ENCODE measurements at places on chromosomes 5 and 9. TPM values are rescaled to one million over a fixed set of nuclear protein-coding genes. Genes with fewer than 3 reads are reported as not detected.
A peak's percentile ranks its signal among the peaks of the same experiment; 100 is the strongest.

The PCDHB11 gene
- polyA plus RNA-seq = 4.0 TPM

The TRAF1 gene
- polyA plus RNA-seq = 8.1 TPM

The HMMR gene
- 18.3 TPM for polyA plus RNA-seq

The C9orf50 gene
- polyA plus RNA-seq = 1.4 TPM

The AGXT2 gene
- polyA plus RNA-seq = 28.1 TPM

DNA sequence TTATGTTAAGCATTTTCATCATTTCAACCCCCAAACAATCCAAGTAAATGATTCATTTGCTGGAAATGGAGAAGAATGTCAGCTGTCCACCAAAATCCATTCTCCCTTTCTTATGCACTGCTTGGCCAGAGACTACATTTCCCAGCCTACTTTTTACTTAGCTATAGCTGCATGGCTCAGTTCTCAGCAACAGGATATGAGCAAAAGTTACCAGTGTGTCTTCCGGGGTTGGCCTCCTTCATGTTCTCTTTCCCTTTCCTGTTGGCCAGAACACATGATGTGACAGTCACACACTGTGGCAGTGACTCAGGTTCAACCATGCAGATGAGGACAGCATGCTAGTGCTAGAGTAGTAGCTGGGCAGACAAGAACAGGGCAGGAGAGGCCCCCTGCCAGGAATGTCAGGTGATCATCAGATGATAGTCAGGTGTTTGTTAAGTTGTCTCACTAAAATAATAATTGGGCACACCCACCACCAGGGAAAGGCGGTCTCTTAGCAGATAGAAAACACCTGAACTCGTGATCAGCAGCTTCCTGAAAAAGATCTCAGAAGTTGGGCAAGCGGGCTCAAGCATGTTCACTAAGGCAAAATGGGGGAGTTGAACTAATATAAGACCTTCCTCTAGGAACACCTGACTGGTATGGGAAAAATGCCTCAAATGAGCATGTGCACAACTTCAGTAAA lies 12.2 kb downstream of the GPR150 start:
- no peak for DNase-seq

GRCh38 chr5:61379677-61380076 lies 47.6 kb downstream of the ZSWIM6 start:
- DNase-seq = no peak

GRCh38 chr5:113807427-113807991 lies 294.0 kb downstream of the YTHDC2 start:
- peak; percentile 26 for DNase-seq

- DNase-seq = no peak
These were observed 12.1 kb upstream of the SMAD5 start for GRCh38 chr5:136120529-136120928.

DNA sequence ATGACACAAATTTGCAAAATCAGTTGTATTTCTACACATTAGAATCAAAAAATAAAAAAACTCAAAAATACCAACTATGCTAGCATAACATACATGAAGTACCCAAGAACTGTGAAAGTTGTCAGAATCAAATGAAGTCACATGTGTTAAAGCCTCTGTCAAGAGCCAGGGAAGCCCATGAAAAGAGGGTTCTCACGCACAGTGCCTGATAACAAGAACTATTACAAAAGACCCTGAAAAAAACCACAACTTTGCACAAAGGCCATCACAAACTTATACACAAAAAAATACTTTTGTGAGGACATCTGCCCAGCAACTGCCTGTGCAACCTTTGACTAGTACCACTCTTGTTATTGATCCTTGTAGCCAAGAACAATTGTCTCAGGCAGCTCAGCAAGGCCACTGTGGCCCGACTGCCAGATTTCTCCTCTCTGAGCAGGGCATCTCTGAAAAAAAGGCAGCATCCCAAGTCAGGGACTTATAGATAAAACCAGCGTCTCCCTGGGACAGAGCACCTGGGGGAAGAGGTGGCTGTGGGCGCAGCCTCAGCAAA lies 28.9 kb upstream of the HNRNPA0 start:
- no peak for DNase-seq

DNA sequence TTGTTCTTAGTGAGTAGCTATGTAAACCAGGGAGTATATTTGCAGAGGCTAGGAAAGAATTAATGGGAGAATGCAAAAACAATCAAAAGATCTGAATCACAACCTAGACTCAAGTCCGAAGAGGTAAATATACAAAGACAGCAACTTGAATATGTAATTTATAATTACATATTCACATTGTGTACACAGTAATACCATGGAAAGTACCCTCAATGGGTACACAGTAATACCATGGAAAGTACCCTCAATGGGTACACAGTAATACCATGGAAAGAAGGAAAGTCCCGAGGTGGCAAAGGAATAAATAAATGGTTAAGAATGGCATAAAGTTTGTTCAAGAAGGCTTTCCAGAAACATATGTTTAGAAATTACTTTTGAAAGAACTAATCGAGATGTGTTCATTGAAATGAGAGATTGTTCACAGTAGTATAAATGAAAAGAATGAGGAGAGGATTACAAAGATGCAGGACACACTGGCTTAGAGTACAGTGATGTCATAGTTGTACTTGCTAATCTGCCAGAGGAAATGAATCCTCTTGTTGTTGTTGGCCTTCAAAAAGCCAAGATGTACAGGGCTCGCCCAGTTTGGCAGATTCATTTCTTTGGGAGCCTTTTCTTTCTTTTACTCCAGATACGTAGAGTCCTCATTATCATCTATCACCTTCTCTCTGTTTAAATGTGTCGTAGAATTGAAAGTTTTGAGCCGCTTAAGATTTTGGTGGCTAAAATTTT lies 116.0 kb downstream of the UNC13B start:
- DNase-seq = no peak

GRCh38 chr9:114278881-114279570 lies 43.9 kb upstream of the ORM1 start:
- DNase-seq = no peak

GRCh38 chr5:155485386-155485785 lies 471.8 kb downstream of the KIF4B start:
- DNase-seq = no peak

DNA sequence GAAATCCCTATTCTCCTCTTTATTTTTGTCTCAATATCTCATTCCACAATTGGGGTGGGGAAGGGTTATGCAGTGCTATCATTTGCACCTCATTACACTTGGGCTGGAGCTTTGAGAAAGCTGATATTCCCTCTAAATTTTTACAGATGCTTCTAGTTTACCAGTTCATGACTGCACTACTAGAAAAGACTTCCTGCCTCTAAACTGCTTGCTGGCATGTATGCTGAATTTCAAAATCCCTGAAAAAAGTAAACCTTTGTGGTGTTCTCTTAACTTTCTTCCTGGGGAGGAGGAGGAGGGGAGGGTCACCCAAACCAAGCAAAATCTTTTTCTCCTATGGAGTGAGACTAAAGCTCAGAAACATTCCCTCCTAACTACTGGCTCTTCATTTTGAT lies 45.1 kb downstream of the BNC2 start:
- DNase-seq = no peak

DNA sequence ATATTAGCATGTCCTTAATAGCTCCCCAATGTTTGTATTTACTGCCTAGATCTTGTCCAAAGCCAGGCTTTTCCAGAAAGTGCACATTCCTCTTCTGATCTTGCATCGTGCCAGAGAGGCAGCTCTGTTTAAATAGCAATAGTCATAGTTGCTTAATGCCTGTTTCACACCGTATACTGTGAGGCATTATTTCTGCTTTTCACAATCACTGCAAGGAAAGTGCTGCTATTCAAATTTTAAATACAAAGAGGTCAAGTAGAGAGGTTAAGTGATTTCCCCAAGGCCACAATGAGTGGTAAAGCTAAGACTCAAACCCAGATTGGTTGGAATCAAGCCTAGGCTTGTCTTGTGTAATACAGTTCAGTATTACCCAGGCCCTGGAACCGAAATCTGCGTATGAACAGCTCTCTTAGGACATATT lies 153.6 kb downstream of the SNX18 start:
- no peak for DNase-seq
